Urinary bladder (tissue), 4 donors: ENCODE measurements at places on chromosomes 4 and X.

DNA sequence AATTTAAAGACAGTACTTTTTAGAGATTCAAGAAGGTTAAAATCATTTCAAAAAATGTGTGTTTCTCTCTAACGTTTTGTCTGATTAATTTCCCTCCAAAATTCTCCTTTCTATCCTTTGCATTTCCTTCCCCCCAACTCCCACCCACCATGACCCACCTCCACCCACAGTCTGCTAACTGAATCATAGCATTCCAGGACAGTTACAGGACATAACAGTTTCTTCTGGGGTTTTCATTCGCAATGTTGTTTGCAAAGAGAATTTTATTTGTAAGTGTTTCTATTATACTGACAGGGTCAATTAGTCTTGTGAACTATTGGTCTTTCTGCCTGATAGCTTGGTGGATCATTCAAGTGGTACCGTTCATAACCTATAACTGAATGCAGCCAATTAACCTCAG lies 53.7 kb downstream of the ANAPC10 start:
- DNase-seq, result no peak

DNA sequence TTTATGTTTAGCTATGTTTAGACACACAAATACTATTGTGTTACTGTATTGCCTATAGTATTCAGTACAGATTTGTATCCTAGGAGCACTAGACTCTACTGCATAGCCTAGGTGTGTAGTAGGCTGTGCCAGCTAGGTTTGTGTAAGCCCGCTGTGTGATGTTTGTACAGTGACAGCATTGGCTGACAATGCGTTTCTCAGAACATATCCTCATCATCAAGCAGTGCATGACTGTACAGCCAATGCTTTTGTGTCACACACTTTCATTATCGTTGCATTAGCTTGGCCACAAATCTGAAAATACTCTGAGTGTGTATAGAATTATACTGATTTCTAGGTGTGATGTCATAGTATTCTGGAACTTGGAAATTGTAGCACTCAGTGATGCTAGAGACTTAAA lies 63.4 kb downstream of the CLDN34 start:
- DNase-seq, result no peak

DNA sequence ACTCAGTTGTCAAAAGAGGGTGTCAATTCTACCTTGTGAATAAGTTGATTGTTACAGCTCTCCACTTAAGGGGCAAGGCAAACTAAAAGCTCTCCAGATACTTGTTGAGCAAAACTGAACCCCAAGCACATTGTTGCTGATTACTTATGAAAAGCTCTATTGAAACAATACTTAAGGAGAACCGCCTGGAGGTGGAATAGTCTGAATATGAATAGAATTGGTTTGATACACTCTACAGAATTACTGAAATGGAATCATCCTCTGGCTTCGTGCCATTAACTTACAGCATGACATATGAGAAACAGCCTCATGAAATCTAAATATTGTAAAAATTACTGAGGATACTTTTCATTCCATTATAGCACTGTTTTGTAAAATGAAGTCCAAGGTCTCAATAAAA lies 127.0 kb upstream of the SH3RF1 start:
- no peak for DNase-seq

- DNase-seq, result no peak
Observed at GRCh38 chr4:155371432-155372043, 5.2 kb downstream of the MAP9 start.

GRCh38 chr4:157223456-157223855 lies 2.9 kb downstream of the GRIA2 start:
- no peak for DNase-seq

GRCh38 chrX:49919617-49920016 lies 2.8 kb upstream of the CLCN5 start:
- no peak for DNase-seq

GRCh38 chr4:138090150-138090917 lies 151.8 kb downstream of the SLC7A11 start:
- peak; percentile 79 for DNase-seq

- no peak for DNase-seq
Observed at GRCh38 chrX:20498851-20499635, 232.3 kb upstream of the RPS6KA3 start.

DNA sequence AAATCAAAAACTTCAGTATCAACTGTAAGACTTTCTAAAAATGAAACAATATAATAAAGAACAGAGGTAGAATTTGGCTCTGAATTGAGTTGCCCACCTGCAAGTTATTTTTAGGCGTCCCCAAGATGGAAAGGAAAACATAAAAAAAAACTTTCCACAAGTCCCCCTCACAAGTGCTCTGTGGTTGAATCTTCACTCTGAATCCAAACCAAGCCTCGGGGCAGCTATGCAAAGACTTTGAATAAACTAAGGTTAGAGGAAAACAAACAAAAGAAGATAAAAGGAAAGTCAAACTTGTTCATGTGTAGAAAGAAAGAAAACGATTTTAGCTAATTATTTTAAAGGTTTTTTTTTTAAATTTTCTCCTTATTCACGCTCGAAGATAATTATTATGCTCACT lies 372.4 kb upstream of the SLIT2 start:
- no peak for DNase-seq

GRCh38 chr4:38728631-38729141 lies 54.1 kb downstream of the TLR10 start:
- no peak for DNase-seq

DNA sequence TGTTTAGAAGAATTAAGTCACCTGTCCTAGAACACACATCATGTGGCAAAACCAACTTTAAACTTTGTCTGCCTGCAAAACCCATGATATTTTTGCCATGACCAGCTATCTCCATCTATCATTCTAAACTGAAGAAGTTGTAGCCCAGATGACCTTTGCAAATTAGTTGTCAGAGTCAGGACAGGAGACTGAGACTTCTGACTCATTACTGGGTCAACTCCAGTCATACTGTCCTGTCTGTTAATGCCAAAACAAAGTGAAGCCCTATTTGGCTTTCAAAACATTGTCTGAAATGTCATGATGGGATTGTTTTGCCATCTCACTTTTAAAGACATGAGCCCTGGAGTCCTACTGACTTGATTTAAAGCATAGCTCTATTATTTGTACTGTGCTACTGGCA lies 365.7 kb upstream of the CPEB2 start:
- no peak for DNase-seq

DNA sequence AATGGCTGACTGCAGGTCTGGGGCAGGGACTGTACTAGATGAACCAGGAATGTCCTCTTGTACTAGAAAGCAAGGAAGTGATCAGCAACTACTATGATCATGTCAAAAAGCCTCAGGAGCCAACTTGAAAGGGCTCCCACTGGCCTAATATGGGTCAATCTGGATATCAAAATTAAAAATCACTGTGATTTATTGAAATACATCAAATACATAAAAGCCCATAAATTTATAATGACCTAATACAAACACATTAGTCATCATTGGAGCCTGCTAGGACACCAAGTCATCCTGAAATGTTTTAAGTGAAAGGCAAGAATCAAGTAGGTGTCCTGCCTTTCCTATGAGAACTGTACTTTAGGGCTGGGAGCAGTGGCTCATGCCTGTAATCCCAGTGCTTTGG lies 70.5 kb upstream of the KLHL13 start:
- no peak for DNase-seq

- DNase-seq, result peak; percentile 2
Observed at GRCh38 chrX:122866532-122866931, 317.5 kb upstream of the GRIA3 start.

GRCh38 chrX:16671005-16671404 lies 21.0 kb downstream of the S100G start:
- DNase-seq, result no peak
